ENCODE measurements at places on chromosomes 5 and 9. TPM values are rescaled to one million over a fixed set of nuclear protein-coding genes. Genes with fewer than 3 reads are reported as not detected.

DNA sequence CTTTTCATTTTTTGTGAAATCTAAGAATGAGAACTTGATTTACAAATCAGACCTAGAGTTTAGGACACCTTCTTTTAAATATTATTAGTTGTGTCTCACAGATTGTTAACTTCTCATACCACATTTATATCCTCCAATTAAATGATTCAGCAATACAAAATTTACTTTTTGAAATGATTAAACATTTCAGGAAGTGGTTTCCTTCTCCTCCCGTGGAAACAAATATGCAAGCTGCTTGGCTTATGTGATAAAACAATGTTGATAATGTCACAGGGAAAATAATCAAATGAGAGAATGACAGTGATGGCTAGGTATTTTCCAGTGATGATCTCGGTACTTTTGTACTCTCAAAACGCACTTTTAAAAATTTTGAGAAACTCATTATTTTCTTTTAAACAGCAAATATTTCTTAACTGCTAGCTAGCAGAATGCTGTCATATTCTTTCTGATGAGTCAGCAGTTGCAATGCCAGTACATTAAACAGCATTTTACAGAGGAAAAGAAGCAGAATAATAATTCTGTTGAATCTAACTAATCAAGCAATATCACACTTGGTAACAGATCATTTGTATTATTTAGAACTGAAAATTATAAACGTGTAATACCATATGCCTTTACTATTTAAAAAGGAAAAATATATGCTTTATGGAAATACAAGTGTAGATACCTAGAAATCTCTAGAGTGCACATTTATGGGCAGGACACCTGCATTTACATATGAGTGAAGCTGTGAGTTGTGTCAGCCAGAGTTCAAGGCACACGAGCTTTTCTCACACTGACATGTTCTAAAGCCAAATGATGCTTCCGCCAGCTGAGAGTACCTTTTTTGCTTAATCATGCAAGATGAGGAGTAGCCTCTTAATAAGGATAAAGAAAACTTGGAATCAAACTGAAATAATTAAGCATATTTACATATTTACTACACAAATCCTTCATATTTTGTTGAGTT, 53.6 kb upstream of the CDH18 start:
- no peak for DNase-seq

DNA sequence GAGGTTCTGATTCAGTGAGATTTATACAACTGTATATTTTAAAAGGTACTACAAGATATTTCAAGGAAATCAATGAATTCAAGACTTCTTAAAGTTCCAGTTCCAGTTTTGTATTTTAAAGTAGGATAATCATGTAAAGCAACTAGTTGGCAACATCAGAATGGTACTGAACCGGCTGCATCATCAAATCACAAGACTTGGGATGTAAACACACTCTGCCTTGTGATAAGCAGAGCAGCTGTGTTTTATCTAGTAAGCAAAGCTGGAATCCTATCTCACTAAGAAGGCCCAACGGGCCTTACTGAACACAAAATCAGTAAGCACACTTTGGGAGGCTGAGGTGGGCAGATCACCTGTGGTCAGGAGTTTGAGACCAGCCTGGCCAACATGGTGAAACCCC, 327.2 kb upstream of the NREP start:
- DNase-seq: no peak

Gene WNT8A
- not detected for total RNA-seq

DNA sequence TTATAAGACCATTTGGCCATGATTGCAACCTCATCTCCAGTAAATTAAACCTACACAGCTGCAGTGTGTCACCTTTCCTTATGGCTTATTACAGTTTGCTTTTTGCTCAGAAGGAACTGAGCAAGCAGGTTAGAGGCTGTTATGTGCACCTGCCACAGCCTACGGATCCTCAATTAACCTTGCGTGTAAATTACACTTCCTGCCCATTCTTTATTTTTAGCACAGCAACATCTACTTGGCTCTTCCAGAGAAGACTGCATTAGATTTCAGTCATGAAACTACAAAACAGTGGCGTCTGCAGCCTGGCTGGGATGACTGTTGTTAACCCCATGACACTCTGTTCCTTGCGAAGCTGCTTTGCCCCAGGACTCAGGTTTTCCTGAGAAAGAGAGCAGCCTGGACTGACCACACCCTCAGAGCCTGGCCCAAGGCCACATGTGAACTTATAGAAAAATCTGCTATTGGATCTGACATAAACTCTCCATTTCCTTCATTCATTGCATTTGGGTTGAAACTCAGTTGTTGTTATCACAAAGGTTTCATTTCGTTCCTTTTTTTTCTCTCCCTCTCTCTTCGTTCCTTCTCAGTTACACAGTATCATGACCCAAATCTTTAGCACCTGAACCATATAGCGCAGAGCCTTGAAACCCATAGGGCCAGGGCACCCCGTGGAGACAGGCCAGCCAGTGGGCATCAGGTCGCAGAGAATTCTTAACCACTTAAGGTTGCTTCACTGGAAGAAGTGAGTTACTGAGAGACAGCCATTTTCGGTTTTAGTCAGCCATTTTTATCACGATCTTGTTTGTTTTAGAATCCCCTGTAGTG, 138.6 kb downstream of the PALM2AKAP2 start:
- no peak for DNase-seq

DNA sequence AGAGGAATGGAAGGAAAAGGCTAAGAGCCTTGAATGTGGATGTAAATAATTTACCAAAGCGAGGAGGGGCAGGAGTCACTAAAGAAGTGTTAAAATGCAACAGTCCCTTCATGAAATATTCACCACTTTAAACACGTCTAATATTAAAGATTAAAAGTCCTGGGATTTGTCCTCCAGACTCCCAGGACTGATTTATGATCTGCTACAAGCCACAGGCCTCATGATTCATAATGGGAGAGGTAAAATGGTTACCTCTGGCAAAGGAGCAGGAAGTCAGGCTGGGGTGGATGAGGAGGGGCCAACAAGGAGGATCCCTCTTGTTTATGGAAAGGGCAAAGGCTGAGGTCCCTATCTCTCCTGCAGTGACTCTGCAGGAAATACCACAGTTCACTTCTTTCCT, 292.4 kb downstream of the TRIM32 start:
- DNase-seq: no peak

Gene GNA14
- total RNA-seq: 5.2 TPM

DNA sequence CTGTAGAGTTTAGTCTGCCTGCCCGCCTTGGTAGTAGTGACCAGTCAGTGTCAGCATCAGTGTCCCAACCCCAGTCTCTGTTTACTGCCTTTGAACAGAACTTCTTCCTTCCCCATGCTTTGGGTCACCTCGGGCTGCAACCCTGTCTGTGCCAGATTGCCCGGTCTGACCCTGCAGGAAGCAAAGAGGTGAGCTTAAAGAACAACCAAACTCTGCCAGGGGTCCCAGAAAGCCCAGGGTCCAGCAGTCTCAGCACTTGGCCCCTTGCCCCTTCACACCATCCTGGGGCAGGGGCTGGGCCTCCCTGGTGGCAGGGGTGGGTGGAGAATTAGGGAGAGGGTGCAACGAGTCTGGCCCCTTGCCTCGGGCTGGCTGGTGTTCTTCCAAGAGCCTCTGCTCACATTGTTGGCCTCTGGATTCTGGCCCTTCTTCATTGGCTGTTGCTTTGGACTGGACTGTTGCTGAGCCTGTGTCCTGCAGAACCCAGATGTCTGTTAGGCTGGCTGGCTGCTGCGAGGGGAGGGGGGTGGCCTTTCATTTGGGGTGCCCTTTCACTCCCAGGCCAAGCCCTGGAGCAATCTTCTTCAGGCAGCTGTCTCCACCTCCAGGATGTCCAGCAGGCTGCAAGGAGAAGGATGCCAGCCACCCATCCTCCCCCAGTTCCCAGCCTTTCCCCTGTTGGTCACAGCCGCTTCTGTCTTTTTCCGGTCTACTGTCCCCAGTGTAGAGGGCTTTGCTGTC, 51.2 kb downstream of the SAR1B start:
- DNase-seq: peak; percentile 72

Gene CTSV
- not detected for total RNA-seq

DNA sequence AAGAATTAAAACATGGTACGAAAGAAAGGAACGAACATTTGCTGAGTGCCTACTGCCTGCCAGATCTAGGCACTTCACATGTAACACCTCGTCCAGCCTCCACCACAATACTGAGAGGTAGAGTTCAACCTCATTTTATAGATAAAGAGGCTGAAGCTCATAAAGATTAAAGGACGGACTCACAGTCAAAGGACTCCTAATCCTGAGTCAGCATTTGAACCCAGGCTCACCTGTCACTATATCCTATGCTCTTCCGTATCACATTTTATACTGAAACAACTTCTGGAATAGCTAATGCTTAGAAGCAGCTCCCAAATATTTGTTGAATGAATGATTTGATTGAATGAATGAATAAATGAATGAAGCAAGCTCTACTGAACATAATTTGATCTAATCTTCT, 22.5 kb downstream of the PDCD1LG2 start:
- DNase-seq: no peak

All from posterior vena cava (tissue), 2 donors.